ENCODE measurements at places on chromosomes 2 and 18.

DNA sequence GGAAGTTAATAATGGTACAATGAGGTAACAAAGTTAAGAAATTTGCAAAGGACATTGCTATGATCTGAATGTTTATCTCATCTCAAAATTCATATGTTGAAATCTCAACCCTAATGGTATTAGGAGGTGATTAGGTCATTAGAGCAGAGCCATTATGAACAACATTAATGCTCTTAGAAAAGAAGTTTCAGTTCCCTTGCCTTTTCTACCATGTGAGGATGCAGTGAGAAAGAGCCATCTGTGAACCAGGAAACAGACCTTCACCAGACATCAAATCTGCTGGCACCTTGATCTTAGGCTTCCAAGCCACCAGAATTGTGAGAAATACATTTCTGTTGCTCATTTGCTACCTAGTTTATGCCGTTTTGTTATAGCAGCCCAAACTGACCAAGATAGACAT, 757.6 kb downstream of the NR4A2 start:
- no peak for DNase-seq

DNA sequence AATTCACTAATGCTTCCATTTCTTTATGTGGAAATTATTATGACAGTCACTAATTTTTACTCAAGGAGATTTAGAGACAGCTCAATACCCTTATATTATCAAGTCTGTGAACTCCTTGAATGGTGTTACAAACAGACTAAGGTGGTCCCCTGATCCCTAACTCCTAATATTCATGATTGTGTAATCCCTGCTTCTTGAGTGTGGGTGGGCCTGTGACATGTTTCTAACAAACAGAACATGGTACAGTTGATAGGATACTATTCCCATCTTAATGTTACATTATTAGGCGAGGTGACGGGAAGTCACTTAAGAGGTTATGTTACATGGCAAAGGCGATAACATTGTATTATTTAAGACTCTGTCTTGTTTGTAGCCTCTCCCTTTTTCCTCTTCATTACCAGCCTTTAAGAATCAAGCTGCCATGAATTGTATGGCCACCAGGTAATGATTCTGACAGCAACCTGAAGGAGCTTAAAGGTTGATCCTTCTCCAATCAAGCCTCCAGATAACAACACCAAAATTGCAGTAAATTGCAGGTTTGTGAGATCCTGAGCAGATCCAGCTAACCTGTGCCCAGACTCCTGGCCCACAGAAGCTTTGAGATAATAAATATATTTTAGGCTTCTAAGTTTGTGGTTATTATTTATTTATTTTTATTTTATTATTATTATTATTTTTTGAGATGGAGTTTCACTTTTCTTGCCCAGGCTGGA, 32.1 kb downstream of the CYTIP start:
- no peak for DNase-seq

GRCh38 chr2:239278361-239278760, 122.5 kb downstream of the HDAC4 start:
- no peak for DNase-seq

DNA sequence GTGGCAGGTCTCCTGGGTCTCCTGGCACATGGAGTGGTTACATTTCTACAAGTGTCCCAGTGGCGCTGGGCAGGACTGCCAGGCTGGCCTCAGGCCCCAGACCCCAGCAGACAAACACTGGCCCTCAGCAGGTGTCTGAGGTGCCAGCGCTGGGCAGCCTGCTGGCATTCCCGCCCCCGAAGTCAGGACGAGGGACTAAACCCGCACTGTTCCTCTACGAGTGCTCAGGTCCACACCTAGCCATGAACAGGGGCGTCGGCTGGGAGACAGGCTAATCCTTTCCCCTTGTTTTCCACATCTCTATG, 12.8 kb downstream of the SNED1 start:
- no peak for DNase-seq

GRCh38 chr2:217993817-217994463, 8.9 kb downstream of the TNS1 start:
- no peak for DNase-seq

DNA sequence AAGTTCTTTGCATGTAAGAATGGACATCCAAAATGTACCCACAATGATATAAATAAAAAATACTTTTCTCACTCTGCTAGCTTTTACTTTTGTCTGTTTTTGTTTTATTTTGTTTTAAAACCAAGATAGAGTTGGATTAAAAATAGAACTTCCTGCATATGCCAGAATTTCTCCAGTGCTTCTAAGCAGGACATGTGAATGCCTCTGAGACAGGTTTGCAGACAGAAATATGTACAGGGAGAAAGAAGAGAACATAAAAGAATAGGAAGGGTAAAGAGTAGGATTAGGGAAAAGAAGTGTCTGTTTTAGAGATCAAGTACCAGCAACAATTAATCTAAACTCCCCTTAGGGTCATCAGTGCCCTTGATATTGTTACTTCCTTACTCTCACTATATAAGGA, 114.4 kb downstream of the BMPR2 start:
- DNase-seq, result no peak

GRCh38 chr2:71843391-71843850, 304.2 kb downstream of the CYP26B1 start:
- DNase-seq, result peak; percentile 47

DNA sequence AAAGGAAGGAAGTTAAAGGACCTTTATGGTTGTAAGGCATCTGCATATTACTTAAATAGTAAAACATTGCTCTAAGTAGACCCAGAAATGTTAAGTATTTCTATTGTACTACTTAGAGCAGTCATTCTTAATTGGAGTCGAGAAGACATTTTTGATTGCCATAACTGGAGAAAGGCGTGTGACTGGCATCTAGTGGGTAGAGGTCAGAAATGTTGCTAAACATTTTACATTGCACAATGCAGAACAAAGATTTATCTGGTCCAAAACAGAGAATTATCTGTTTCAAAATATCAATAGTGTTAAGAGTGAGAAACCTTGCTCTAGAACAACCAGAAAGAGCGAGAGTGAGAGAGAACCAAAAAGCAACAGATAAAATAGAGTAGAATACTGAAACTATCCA, 23.3 kb upstream of the ROCK1 start:
- no peak for DNase-seq

DNA sequence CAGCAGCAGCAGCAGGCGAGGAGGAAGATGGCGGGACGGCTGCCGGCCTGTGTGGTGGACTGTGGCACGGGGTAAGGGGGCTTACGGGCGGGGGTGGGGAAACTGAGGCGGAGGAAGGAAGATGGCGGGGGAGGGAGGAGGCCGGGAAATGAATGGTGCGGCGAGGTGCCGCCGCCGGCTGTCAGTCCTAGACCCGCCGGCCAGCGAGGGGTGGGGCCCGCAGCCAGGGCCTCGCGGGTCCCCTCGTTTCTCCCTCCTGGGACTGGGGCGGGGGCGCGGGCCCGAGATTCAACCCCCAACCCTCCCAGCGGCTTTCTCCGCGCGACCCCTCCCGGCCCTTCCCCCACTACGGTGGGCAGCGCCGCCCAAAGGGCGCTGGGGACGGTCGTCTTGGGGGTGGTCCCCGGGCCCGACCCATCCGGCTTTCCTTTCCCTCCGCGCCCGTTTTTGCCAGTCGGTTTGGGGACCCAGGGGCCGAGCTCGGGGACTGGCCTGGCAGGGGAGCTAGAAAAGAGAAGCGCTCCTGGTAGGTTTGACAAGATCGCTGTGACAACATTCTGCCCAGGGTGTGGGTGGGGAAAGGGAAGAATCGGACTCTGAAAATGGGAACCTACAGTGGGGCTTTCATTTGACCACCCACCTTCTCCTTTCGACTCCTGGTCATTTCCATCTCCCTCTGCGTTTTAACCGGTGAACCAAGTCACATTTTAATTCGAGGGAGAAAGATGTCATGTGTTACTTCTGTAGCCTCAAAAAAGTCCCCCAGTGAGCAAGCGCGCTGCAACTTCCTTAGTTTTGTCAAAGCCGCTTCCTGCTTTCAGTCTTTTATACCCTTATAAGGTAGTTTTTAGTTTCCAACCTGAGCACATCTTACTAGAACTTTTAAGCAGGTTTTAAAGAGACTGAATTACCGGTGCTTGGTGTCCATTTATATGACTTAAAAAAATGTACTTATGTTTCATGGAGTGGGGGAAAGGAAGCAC, 655 bp downstream of the ACTR3 start:
- DNase-seq, result peak; percentile 76

DNA sequence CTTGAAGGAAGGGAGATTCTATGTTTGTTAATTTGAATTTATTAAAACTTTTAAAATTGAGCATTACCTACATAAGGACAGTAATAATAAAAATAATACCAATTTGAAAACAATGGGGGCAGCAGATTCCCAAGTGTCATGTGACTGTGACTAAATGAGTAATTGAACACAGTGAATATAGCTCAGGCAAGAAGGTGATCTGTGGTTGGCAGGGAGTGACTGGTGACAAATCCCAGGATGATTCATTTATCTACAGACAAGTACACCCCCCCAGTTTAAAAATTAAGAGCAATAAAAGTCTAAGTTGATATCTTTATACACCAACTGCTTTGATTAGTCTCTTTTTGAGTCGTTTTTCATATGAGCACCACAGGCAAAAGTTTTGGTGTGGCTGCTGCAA, 299.5 kb downstream of the ARHGAP15 start:
- peak; percentile 16 for DNase-seq

DNA sequence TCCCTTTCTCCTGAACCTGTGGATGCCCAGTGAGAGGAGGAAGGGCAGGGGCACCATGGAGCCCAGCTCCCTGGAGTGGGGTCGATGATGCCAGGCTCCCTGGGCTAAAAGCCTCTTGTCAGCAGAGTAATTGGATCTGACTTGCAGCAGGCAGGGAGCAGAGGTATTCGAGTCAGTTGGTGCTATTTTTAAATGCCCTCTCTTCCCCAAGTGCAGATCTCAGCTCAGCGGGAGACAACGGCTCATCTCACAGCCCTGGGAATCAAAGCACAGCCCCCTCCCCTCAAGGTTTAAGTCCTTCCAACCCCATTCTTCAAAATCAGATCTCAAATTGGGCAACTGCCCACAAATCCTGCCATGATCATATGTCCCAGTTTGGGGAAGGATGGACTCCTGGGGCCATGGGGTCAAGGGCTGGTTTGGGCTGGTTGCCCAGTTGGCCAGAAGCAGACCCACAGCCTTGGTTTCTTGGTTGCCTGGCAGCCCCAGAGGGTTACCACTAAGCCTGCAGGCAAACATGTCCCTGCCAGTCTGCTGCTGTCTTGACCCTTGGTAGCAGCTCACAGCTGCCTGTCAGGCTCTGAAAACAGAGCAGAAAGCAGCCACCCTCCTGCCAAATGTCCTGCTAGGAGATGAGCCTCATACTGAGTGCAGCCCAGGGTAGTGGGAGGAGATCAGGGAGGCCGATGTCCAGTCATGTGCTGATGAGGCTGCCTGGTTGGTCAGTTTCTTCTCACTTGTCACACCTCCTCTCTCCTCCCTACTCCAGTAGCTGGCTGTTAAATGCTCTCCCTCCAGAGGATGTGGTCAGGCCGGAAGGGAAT, 244.9 kb downstream of the LOXHD1 start:
- DNase-seq, result no peak

DNA sequence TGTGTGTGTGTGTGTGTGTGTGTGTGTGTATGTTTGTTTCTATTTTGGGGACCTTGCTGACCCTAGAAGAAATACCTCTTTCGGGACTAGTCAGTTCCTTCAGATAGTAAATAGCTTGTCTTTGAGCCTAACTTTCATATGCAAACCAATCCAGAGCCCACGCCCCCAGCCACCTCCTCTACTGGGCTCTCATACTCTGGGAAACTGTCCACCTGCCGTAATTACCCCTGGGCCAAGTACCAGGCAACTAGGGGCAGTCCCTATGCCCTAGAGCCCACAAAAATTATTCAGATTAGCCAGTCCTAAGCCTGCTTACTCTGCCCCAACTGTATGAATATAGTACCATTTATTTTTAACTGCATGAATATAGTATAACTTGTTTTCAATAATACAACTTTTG, 970.4 kb downstream of the EPHA4 start:
- no peak for DNase-seq

DNA sequence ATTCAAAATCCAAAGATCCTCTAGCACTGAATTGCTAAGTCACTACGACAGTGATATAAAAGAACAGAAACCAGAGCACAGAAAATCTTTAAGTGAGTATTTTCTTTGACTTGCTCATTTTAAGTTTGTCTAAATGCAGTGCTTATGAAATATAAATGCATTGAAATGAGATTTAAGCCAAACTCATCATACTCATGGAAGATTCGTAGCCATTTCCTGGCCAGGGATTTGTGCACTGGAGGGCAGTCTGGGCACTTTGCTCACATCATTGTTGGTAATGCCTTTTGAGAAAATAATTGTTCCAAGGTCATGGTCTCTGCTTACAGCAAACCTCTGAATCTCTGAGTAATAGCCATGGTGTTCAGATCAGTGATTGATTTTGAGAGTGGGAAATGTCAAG, 307.7 kb downstream of the ARHGAP15 start:
- DNase-seq, result no peak

DNA sequence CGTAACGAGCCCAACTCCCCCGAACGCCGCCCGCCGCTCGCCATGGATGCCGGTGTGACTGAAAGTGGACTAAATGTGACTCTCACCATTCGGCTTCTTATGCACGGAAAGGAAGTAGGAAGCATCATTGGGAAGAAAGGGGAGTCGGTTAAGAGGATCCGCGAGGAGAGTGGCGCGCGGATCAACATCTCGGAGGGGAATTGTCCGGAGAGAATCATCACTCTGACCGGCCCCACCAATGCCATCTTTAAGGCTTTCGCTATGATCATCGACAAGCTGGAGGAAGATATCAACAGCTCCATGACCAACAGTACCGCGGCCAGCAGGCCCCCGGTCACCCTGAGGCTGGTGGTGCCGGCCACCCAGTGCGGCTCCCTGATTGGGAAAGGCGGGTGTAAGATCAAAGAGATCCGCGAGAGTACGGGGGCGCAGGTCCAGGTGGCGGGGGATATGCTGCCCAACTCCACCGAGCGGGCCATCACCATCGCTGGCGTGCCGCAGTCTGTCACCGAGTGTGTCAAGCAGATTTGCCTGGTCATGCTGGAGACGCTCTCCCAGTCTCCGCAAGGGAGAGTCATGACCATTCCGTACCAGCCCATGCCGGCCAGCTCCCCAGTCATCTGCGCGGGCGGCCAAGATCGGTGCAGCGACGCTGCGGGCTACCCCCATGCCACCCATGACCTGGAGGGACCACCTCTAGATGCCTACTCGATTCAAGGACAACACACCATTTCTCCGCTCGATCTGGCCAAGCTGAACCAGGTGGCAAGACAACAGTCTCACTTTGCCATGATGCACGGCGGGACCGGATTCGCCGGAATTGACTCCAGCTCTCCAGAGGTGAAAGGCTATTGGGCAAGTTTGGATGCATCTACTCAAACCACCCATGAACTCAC, 673 bp downstream of the PCBP1 start:
- peak; percentile 68 for DNase-seq

DNA sequence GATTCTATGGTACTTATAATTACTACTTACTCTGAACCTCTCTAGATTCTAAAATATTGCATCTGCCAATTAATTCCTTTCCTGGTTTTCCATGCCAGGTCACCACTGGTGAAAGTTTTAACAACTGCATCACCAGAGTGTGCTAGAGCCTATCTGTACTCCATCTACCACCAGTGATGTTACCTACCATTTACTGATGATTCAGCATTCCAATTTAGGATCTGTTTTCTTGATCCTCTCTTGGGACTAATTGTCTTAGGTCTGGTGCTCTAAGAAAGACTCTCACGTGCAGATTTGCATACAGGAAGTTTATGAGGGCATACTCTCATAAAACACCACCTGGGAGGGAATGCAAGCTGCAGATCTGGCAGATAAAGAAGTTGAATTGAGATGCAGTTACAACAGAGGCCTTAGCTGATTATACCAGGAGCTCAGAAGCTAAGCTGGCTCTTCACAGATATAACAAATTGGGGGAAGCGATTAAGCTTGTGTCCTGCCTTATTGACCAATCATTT, 347.6 kb upstream of the VRK2 start:
- DNase-seq, result no peak

- DNase-seq, result no peak
Measured at GRCh38 chr2:110100480-110100879, 15.1 kb downstream of the MALL start.

Data from Caki2 (cell line).